ENCODE measurements at places on chromosomes 4 and X.

- no peak for DNase-seq
These were observed 53.7 kb upstream of the TADA2B start for GRCh38 chr4:6989331-6989923.

GRCh38 chr4:109749388-109750082 lies 19.7 kb upstream of the PLA2G12A start:
- no peak for DNase-seq

GRCh38 chr4:116632269-116632668 lies 453.1 kb downstream of the TRAM1L1 start:
- no peak for DNase-seq

GRCh38 chr4:62191451-62192240 lies 991.5 kb downstream of the ADGRL3 start:
- no peak for DNase-seq
